ENCODE measurements at places on chromosomes 13 and 19. TPM values are rescaled to one million over a fixed set of nuclear protein-coding genes. Genes with fewer than 3 reads are reported as not detected.

The NLRP7 gene
- not detected for total RNA-seq

The MBD3L3 gene
- total RNA-seq, result not detected

The NLRP11 gene
- total RNA-seq, result not detected

The NAPSA gene
- not detected for total RNA-seq

The CAB39L gene
- total RNA-seq, result 152 TPM

The SUGT1 gene
- total RNA-seq, result 43.7 TPM

The PSG6 gene
- not detected for total RNA-seq

The MISP3 gene
- 1.8 TPM for total RNA-seq

The GPR12 gene
- total RNA-seq, result 0.63 TPM

The ACP7 gene
- total RNA-seq, result 1.8 TPM

The MIA gene
- total RNA-seq, result 322 TPM

The SRRM5 gene
- 0.60 TPM for total RNA-seq

The ZNF99 gene
- total RNA-seq, result 0.84 TPM

The ZNF416 gene
- 2.5 TPM for total RNA-seq

The IGFL3 gene
- not detected for total RNA-seq

The FDX2 gene
- total RNA-seq, result 19.2 TPM

The TMEM86B gene
- 1.5 TPM for total RNA-seq

The SHISA2 gene
- 7.5 TPM for total RNA-seq

The EXOC3L2 gene
- total RNA-seq, result 0.63 TPM

The ZNF221 gene
- total RNA-seq, result 6.3 TPM

The PCSK4 gene
- total RNA-seq, result 4.9 TPM

The RAB20 gene
- total RNA-seq, result 52.5 TPM

The CCNA1 gene
- 4.8 TPM for total RNA-seq

The NACC1 gene
- total RNA-seq, result 37.1 TPM

The ZNF813 gene
- total RNA-seq, result 3.5 TPM

The VN1R4 gene
- total RNA-seq, result not detected

The ZNF442 gene
- 3.6 TPM for total RNA-seq

The RPL36 gene
- 780 TPM for total RNA-seq

The DACT3 gene
- 7.1 TPM for total RNA-seq

The FAM216B gene
- not detected for total RNA-seq

The TPTE2 gene
- not detected for total RNA-seq

All from tibial nerve (tissue), 4 donors.